ENCODE measurements at places on chromosomes 1 and 21.

DNA sequence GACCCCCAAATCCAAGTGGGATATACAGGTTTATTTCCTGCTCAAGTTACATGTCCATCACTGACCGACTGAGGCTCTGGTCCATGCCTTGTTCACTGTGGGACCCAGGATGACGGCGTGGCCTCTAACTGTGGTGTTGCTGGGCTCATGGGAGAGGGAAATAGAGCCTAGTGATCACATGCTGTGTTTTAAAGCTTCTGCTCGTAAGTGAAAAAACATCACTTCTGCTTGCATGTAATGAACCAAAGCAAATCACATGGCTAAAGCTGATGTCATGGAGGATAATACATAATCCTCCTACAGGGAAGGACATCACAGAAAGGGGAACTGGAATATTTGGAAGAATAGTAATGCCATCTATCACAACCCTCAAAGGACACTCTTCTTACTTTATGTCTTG, 107.6 kb downstream of the FASLG start:
- DNase-seq = no peak

GRCh38 chr1:227541796-227542152, 21.6 kb upstream of the ZNF678 start:
- no peak for DNase-seq

- DNase-seq = no peak
Observed at GRCh38 chr1:114756949-114757454, 782 bp downstream of the CSDE1 start.

DNA sequence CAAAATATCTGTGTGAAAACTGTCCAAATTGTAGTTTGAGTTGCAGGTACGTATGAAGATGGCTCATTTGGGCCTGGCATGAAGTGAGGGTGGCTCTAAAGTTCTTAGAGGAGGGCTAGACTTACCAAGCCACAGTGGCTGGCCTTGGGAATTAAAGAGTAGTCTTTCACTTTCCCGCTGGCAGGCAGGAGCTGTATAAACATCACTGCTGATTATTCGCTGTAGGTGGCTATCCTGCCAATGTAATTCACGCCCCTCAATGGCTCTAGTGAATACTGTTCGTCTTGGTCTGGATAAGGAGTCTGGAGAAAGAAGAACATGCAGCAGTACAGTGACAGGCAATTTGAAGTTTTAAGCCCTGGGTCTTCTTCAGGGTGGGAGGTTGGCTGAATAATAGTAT, 31.0 kb downstream of the UROD start:
- no peak for DNase-seq

- no peak for DNase-seq
Observed at GRCh38 chr1:186502087-186502486, 41.2 kb upstream of the PDC start.

Measured in stimulated activated CD8-positive, alpha-beta memory T cell treated with anti-CD3 and anti-CD28 coated beads, Interleukin-7, amount 100 ng/mL, for 24 hours (primary cell).